Activated T-cell treated with anti-CD3 and anti-CD28 coated beads for 24 hours (primary cell): ENCODE measurements at places on chromosomes 1 and 21.

GRCh38 chr1:59718064-59718988 lies 96.4 kb upstream of the HOOK1 start:
- DNase-seq: no peak

- DNase-seq: peak; percentile 50
Measured at GRCh38 chr1:151047591-151047924, at the start of gene C1orf56. Gene C1orf56 (plus strand): TSS chr1:151047751. CDS start chr1:151047848, 97 bp downstream.

DNA sequence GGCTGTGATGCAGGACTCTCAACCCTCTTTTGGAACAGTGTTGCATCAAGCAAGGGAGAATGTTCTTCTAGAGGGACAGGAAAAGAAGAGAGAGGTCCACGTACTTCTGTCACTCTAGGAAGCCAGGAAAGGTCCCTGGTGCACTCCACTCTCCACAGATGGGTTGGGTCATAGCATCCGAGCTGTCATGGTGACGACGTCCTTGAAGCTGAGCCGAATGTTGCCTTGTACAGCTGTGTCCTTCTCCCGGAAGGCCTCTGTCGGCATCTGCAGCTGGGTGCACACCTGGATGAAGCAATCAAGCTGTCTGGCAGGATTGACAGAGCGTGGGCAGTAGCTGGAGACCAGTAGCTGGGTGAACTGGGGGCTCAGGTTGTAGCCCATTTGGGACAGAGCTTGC lies 12.5 kb downstream of the MDM4 start:
- DNase-seq: no peak

- no peak for DNase-seq
Measured at GRCh38 chr1:25610822-25611630, 5.6 kb upstream of the MAN1C1 start.

DNA sequence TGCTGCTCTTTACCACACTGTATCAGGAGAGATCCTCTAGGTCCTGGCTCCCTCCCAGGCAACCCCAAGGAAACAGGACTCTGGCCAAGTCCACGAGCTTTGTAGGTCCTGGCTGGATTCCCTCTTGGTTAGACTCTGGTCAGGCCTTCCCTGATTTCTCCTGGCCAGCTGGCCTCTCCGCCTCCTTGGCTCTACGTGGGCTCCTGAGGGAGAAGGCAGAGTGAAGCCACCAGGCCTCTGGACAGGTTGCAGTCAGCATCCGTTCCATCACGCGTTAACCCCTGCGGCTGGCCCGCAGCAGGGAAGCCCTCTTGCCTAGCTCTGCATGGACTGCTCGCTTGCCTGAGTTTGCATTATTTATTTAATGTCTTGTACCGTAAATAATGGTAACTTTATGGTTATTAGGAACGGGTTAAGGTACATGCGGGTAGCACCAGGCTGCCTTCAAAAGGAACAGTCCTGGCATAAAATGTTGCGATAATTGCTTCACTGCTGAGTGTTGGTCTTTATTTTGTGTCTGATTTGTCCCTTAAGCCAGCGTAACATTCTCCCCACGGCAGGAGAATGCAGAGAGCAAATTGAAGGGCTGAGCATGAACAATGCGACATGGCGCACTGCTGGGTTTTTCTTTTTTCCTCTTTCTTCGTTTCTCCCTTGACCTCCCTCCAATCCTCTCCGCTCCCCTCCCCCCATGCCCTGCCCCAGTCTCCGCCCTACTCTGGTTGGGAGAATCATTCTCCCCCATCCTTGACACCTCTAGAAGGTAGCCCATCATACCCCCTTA lies 100.3 kb downstream of the RNF220 start:
- DNase-seq: no peak

- no peak for DNase-seq
Measured at GRCh38 chr21:44759628-44760285, 41.9 kb downstream of the UBE2G2 start.

DNA sequence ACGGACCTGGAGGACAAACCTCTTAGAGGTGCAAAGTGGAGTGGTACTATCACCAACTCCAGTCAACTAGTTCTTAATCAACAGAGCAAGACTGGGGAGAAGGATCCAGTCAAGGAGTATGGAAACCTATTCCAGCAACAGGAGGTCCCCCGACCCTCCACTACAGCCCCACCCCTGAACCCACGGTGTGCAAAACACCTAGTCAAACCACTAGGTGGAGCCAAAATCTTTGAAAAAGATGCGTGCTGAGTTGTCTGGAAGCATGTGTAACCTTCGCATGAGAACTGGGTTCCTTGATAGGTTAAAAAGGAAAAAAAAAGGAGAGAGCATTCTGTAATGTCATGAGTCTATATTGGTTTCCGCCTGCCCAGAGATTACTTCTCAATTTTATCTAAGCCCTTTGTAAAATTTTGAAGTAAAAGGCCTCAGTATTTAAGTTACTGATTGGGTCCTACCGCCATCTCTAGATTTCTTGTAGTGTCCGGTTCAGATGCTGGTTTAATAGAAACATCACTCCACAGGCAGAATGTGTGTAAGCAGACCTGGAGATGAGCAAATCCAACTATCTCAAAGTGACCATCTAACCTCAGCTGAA lies 81.9 kb upstream of the HAO2 start:
- peak; percentile 4 for DNase-seq

DNA sequence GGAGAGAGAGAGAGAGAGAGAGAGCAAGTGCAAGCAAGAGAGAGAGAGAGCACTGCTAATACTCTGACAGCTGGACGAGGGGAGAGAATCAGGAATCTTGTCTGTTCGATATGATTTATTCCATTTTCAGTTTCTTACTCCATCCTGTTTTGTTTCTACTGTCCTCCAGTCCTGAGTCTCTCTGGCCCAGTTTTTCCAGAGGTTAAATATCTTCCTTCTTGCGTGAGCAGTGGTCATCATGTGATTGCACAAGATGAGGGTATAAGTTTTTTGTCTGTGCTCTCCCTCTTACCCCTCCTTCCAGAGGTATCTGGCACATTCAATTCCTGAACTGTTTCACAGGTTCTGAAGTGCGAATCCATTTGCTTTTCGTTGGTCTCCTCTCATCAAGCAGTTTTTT lies 16.8 kb downstream of the UBE2U start:
- no peak for DNase-seq
